NCI-H2107 (cell line): ENCODE measurements at places on chromosomes 7 and 10.

DNA sequence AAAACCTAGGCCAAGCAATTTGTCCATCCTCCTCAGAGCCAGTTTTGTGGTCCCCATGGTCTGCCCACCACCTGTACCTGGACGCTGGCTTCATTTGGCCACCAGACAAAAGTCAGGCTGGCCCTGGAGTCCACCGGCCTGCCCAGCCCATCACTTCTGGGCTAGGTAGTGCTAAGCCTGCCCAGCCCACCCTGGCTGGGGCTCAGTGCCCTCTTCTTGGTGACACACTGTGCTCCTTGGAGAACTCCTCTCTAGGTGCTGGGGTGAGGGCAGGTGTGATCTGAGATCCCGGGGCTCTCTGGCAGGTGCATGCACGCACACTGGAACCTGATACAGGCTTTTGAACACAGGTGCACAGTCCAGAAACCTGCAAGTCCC, 1.1 kb downstream of the AIFM2 start:
- DNase-seq = no peak

GRCh38 chr7:11923376-11923930, 91.5 kb upstream of the THSD7A start:
- DNase-seq = no peak

GRCh38 chr7:82595176-82595575, 151.6 kb upstream of the CACNA2D1 start:
- DNase-seq = no peak

DNA sequence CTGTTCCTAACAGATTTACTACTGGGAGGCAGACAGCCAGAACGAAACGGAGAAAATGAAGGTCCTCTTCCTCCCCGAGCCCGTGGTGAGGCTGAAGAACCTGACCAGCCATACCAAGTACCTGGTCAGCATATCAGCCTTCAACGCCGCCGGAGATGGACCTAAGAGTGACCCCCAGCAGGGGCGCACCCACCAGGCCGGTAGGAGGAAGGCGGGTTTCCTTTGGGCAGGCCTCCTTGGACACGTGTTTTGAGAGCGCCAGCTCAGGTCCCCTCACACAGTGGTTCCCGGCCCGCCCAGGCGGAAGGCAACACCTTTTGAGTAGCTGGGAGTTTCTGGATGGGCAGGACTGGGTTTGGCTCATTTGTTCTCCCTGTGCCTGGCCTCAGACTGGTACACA, 474.0 kb upstream of the FOXK1 start:
- no peak for DNase-seq

DNA sequence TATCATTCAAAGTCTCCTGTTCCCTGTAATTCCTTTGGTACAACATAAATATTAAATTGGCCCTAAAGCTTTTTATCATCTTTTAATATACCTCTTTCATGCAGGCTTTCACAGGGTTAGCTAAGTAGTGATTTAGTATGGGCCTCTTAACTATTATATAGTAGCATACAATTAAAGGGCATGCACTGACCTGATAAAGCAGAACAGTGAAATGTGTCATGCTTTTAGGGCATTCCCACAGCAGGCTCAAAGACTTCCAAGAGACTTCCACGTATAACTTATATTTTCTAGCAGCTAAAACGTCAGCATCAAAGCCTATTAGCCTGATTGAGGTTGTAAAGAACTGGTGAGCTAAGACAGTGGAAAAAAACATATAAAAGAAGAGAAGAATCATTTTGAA, 35.3 kb downstream of the SAMD8 start:
- no peak for DNase-seq

GRCh38 chr7:131897016-131897789, 340.8 kb upstream of the PODXL start:
- no peak for DNase-seq

- no peak for DNase-seq
Measured at GRCh38 chr10:16992611-16993119, 136.9 kb downstream of the CUBN start.

- DNase-seq = no peak
Measured at GRCh38 chr10:43963793-43964425, 315.2 kb upstream of the ZNF32 start.

DNA sequence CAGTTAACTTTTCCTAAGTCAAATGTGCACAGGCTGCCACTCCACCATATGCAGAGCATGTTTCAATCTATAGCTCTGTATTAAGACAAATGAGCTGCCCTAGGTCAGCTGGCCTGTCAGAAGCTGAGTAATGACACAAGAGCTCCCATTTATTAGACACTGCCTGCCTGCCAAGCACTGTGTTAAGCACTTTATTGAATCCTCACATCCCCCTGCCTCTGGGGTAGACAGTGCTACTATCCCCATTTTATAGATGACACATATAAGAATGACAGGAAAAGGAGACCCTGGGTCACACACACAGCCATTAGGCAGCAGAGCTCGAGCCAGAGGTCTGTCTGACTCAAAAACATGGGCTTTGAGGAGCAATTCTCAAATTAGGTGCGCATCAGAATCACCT, 179.8 kb upstream of the PDE1C start:
- DNase-seq = no peak

- no peak for DNase-seq
Measured at GRCh38 chr7:103989785-103990767, 618 bp upstream of the RELN start.

GRCh38 chr10:45241865-45242520, 73.4 kb downstream of the OR13A1 start:
- DNase-seq = no peak

- DNase-seq = no peak
Measured at GRCh38 chr7:39321909-39322498, 244.2 kb upstream of the YAE1 start.
